ENCODE measurements at places on chromosomes 3 and 15.

DNA sequence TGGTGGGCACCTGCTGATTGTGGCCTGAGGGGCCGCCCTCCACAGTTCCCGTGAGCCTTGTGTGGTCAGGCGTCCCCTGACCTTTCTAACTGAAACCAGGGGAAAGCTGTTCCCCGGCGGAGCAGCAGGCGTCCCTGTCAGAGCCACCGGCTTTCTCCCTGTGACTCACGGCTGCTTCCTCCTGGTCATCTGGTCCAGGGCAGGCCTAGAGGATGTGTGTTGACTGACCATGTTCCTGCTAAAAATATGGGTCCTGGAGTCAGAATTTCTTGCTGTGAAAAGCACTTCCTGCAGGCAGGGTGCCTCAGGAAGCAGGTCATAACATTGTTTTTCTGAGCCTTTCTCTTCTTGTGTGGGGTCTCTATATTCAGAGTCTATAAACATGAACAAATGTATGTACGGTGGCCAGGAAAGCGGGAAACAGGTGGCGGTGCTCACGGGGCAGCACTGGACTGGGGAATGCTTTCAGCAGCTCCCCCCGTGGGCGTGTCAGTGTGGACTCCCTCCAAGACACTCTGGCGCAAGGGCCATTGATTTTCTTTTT, 38.4 kb upstream of the CGNL1 start:
- DNase-seq, result peak; percentile 40

- DNase-seq, result no peak
Measured at GRCh38 chr3:161644891-161645635, 148.5 kb downstream of the OTOL1 start.

GRCh38 chr15:39392469-39393047, 188.3 kb upstream of the THBS1 start:
- no peak for DNase-seq

GRCh38 chr15:43420435-43420834, 49.5 kb downstream of the TUBGCP4 start:
- DNase-seq, result no peak

- DNase-seq, result no peak
Measured at GRCh38 chr3:42276141-42277132, 10.5 kb upstream of the CCK start.

- DNase-seq, result no peak
Measured at GRCh38 chr3:181103605-181104004, 114.1 kb upstream of the DNAJC19 start.

GRCh38 chr3:126101521-126101982, 17.6 kb upstream of the SLC41A3 start:
- no peak for DNase-seq

GRCh38 chr3:67790043-67790442, 135.6 kb upstream of the SUCLG2 start:
- DNase-seq, result peak; percentile 49

DNA sequence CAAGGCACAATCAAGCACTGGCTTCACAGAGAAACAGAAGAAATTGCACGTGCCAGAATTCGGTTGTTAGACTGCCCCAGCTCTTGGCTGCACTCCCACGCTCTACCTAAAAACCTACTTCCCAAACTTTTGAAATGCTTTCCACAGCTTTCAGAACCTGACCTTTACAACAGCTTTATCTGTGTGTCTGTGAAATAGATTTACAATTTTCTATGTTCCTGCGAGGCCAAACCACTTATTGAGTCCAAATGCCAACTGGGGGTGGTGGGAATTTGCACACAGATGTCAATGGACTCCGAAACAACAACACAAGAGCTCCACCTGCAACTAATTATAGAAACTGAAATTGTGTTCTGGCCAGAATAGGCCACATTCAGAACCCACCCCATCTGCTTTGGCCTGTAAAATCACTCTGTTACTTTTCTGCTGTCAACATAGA, 44.6 kb downstream of the ERC2 start:
- peak; percentile 6 for DNase-seq

DNA sequence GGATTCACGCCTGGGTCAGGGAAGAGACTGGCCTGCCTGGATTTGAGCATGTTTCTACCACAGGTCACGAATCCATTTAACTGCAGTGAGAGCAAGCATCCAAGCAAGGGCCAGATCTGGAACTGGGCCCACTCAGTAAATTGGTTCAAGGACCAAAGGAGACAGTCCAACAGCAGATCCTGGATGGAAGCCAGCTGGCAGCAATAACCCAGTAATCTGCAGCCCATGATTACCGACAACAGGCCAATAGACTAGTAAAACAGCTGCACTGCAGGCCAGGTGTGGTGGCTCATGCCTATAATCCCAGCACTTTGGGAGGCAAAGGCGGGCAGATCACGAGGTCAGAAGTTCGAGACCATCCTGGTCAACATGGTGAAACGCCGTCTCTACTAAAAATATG, 11.8 kb downstream of the SAMD7 start:
- peak; percentile 8 for DNase-seq

- no peak for DNase-seq
Measured at GRCh38 chr3:16455966-16456365, 57.5 kb downstream of the RFTN1 start.

DNA sequence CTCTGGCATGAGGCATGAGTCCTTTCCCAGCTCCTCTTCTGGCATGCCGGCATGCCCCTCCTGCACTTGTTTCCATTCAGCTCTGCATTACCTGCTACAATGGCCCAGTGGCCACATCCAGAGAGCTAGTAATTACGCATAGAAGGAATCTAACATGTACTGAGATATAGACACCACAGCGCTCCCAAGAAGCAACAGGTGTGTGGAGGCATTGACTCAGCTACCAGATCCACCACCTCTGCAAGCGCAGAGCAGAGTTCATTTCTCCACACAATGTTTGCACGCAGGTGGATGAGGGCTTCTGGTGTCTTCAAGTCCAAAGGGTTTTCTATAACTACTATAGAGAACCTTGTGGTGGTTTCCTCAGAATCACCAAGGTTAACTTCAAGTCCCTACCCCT, 4.2 kb downstream of the MOBP start:
- no peak for DNase-seq

DNA sequence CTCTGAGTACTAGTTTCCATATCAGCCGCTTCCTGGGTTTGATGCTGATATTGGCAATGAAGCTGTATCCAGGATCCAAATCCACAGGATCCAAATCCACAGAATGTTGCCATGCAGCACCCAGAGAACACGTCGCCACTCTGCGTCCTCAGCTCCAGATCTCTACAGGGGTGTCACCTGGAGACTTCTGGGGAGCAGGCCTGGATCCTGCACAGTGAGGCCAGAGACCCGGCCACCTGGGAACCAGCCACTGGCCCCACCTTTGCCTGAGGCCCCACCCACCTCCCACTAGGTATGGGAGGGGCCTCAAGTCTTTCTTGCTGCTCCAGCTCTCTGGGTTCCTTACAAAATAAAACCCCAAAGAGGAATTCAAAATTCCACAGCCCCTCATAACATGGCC, 123.9 kb downstream of the LRRK1 start:
- no peak for DNase-seq

DNA sequence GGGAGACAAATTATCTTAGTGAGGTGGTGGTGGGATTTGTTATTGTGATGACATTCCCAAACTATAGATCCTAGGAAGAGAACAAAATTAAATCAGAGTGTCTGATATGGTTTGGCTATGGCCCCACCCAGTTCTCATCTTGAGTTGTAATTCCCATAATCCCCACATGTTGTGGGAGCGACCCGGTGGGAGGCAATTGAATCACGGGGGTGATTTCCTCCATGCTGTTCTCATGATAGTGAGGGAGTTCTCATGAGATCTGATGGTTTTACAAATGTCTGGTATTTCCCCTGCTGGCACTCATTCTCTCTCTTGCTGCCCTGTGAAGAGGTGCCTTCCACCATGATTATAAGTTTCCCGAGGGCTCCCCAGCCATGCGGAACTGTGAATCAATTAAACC, 62.0 kb downstream of the RPL22L1 start:
- peak; percentile 28 for DNase-seq

GRCh38 chr3:64111872-64112271, 88.6 kb upstream of the PSMD6 start:
- no peak for DNase-seq

DNA sequence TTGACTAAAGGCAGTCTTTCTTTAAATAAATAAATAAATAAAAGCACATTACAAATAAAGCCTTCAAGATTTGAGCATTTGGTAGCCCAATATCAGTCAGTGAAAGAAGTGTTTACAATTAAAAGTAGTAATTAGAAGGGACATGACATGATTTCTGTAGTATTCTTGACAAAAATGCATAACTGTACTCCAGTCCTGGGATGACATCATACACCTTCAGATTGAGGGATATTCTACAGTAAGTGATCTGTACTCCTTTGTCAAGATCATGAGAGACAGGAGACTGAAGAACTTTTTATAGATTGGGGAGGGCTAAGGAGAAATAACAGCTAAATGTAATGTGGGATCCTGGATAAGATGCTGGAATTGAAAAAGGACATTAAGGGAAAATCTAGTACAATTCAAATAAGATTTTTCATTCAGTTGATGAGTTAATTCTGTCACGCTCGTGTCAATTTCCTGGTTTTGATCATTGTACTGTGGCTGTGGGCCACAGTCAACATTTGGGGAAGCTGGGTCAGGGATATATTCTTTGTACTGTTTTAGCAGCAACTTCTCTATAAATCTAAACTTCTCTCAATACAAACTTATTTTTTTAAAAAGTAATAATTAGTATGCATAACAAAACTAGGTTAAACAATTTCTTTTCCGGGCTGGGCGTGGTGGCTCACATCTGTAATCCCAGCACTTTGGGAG, 314.8 kb downstream of the PTPRG start:
- no peak for DNase-seq

DNA sequence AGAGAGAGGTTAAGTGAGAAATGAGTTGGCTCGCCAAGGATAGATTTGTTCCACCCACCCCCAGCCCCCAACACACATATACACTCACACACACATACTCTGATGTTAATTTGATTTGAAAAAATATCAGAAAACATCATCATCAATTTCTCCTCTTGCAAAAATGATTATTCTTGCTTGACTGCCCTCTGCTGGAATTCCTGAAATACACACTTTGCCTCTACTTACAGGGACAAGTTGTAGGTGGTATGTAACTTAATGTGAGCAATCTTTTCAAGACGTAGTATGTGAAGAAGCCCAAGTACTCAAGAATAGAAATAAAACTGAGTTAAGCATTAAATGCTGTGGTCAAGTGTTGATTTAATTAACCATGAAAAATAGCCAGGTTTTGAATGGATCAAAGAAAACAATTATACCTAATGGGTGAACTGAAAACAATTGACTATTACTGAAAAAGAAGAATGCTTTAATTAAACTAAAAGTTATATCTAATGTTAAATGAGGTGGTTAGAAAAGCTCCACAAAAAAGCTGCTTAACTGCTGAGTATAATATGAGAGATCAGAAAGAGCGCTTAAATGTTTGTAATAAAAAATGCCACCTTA, 46.6 kb upstream of the MDFIC2 start:
- DNase-seq, result peak; percentile 34

GRCh38 chr3:154105218-154105975, 15.8 kb upstream of the ARHGEF26 start:
- DNase-seq, result no peak

GRCh38 chr3:157104928-157105652, 54.9 kb downstream of the CCNL1 start:
- DNase-seq, result no peak

DNA sequence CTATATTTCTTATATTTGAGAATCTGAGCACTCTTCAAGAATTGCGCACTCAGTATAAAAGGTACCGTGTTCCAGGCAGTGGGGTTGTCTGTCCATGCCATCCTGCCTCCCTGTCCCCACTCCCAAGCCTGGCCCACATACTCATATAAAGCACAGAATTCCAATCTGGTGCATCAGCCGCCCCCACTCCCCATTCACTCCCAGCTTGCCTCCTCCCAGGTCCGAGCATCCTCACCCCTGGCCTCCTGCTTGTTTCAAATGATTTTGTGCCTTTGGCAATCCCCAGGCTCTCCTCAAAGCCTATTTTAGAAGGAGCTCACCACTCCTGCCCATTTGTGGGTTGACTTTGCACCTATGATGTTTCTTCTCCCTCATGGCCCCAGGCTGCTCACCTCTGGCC, 22.2 kb upstream of the IGF1R start:
- no peak for DNase-seq

DNA sequence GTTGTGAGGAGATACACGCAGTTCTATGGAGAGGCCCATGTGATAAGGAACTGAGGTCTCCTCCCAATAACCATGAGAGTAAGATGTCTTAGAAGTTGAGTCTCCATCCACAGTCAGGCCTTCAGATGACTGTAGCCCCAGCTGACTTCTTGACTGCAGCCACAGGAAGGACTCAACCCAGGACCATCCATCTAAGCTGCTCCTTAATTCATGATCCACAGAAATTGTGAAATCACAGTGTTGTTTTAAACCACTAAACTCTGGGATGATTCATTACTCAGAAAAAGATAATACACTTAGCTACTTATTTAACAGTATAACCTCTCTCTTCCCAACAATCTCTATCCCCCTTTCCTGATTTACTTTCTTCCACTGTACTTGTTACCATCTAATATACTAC, 173.3 kb downstream of the ALDH1A2 start:
- DNase-seq, result no peak

- DNase-seq, result no peak
Measured at GRCh38 chr3:149385617-149386298, 8.3 kb upstream of the TM4SF1 start.

DNA sequence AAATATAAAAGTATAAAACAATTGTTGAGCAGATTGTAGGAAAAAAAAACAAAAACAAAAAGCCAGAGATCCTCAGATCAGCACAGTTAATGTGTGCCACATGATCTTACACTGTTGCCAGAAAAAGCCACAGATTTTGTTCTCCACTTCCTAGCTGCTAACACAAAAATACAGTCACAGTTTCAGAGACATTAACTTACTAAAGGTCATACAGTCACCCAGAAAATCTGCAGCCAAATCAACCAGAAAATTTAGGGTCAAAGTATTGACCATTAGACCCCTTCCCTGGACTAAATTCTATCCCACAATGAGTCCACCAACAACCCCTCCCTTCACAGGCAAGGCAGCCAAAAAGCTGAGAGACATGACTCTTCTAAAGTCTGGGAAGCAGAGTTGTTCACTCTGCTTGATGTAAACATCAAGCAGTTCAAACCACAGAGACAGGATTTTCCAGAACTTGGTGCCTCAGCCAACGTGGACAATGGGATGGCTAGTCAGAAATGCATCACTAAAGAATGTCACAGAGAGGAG, 59.1 kb downstream of the SST start:
- peak; percentile 75 for DNase-seq

GRCh38 chr3:110542552-110543150, 529.0 kb upstream of the NECTIN3 start:
- peak; percentile 47 for DNase-seq

DNA sequence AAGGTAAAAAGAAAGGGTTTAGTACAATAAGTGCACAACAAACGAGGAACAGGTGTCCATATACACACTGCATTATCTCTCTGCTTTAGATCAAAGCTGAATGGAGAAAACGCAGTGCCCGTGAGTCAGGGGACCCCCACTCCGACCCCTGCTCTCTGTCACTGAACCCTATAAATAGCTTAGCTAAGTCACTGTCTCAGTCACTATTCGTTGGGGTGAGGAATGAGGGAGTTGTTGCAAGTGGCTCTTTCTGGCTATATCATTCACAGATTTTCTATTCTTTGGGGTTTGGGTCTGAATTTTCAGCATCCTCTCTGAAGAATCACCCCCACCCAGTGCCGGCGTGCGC, 458 bp upstream of the STAC start:
- no peak for DNase-seq

- DNase-seq, result no peak
Measured at GRCh38 chr3:118208642-118209041, 826.0 kb downstream of the IGSF11 start.

All from AG10803 (cell line).